ENCODE measurements at places on chromosomes 13 and 19.

GRCh38 chr13:109656206-109656605 is 130.2 kb downstream of the IRS2 start:
- no peak for DNase-seq

DNA sequence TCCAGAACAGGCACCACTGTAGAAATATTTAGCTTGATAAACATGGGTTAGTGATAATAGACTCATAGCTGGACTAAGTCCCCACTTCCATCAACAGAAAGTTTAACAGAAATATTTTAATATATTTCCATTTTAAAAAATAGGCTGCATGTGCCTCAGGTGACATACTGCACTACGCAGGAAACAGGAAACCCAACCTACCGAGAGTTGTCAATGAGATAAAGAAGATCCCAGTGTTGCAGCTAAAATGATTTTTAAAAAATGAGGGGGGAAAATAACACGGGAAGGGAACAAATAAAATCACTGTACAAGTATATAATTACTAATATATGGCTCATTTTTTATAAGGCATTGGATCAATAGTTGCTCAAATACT is 154.8 kb downstream of the TBC1D4 start:
- DNase-seq, result no peak

DNA sequence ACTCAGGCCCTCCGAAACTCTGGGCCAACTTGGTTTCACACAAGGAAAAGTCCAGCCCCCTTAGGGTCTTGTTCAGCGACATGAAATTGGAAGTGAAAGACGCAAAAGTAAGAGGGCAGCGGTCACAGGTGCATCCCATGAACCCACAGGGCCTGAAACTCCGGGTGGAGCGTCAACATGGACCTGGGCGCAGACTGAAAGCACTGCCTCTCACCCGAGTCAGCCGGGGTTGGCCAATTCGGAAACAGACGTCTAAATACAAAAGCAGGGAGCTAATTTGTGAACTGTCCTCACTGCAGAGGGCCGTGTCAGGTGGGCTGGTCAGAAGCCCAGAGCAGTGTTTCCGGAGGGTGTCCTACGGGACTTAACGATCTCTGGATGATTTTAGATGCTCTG is 26.7 kb downstream of the ADPRHL1 start:
- DNase-seq, result no peak

- no peak for DNase-seq
Observed at GRCh38 chr13:33158816-33159215, 126.7 kb downstream of the STARD13 start.

GRCh38 chr19:51055866-51056265 is 9.0 kb downstream of the KLK13 start:
- no peak for DNase-seq
